CMK (cell line): ENCODE measurements at places on chromosomes 6 and 20.
A peak's percentile ranks its signal among the peaks of the same experiment; 100 is the strongest.

GRCh38 chr6:169724494-169725124, at the start of gene PHF10:
TSS of gene PHF10 (minus strand) at chr6:169724500. CDS start at chr6:169723931, 569 bp downstream.
- DNase-seq = no peak

DNA sequence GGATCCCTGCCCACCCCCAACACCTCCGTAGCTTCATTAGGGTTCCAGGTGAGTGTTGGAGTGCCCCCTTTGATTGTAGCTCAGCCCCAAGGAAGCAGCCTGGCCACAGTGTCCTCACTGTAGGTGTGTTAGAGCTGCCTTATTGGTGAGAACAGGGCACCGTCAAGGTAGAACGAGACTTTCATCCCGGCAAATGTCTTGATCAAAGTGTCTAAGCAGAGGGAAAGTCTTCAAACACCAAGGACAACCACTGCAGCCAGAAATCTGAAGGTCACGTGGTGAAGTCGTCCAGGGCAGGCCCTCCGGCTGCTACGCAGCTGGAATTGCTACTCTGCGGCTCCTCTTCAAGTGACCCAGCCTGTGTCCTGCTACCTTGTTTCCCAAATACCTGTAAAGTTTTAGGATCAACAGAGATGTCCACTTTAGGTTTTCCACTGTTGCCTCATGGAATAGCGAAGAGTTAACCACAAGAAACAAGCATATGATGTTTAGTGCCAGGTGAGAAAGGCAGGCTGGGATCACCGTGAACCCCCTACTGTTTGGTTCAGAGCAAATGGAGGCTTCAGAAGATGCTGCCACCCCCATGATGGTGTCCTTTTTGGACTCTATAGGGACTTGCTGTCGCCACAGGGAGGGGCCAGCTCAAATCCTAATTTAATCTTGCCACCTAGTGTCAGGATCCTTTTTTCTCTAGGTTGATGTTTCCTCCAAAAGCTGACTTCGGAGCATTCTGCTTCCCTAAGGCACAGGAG, 1.7 kb upstream of the DLL1 start:
- no peak for DNase-seq

DNA sequence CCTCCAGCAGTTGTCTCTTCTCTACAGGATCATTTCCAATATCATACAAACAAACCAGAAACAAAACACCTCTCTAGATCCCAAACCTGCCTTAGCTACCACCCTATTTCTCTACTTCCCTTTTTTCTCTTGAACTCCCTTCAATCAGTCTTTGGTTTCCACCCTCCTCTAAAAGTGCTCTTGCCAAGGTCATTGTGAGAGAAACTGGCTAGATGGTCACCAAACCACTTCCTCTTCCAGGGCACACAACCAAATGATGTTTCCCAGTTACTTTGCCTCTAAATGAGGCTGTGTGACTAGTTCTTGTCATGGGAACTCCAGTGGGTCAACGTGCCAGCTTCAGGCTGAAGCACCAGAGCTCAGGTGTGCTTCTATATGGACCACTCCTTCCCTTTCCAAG, 85.8 kb upstream of the ARMC2 start:
- DNase-seq = no peak

DNA sequence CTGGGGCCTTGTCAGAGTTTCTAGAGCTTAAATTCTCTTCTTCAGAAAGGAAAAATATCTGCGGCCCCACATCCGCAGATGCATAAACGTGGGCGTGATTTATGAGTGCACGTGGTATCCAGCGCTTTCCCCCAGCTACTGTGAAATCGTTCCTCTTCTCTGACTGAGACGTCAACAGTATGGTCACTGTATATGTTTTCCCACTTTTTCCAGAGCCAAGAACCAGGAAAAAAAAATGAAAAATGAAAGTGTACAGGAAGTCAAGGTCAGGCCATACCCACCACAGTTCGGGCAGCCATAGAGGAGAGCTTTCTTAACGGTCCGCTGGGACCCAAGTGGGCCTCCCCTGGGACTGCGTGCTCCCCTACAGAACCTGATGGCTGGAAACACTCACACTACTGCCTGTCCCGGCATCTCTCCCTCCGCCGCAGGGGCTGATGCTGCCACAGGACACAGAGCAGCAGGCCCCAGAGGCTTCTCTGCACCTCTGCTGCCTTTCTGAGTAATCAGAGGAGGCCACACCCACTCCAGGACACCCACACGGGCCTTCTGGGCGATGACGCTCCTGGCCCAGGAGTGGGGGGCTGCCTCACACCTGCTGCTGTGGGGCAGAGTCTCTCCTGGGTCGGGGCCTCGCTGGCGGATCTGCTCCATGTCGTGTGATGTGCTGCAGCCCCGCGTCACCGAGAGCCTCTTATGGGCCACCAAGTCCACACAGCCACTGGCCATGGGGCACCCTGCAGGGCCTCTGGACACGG, 16.4 kb upstream of the STX16 start:
- DNase-seq = no peak

DNA sequence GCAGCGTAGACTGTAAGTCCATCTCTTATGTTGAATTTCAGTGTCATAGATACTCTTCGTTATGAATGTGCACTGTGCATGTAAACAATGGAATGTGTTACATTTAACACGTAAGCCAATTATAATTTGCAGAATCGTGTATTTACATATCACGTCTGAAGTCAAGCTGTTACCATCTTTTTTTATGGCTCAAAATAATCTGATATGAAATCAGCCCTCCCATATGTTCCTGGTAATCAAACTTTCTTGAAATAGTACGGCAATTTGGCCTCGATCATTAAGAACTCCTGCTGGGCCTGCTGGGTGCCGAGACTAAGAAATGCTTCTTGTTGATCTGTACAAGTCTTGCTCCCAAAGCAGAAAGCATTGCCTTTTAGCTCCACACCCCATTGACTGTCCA, 89.6 kb upstream of the DOK5 start:
- no peak for DNase-seq

DNA sequence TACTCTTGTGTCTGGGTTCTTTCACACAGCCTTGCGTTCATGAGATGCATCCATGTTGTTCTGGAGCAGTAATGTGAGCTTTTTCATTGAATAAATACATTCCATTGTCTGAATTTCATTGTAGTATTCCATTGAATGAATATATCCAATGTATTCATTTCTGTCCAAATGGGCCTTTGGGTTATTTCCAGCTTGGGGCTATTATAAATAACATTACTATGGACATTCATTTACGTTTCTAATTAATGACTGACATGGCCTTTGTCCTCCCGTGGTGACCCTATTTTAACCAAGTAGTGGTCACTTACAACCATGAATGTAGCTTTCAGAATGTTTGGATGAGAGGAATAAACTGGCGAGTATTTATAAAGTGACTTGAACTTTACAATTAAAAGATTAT, 30.1 kb upstream of the NAA20 start:
- no peak for DNase-seq

- no peak for DNase-seq
Observed at GRCh38 chr20:5592823-5593739, 157.1 kb upstream of the SHLD1 start.

- DNase-seq = no peak
Observed at GRCh38 chr6:39214846-39215639, 14.2 kb downstream of the KCNK5 start.

DNA sequence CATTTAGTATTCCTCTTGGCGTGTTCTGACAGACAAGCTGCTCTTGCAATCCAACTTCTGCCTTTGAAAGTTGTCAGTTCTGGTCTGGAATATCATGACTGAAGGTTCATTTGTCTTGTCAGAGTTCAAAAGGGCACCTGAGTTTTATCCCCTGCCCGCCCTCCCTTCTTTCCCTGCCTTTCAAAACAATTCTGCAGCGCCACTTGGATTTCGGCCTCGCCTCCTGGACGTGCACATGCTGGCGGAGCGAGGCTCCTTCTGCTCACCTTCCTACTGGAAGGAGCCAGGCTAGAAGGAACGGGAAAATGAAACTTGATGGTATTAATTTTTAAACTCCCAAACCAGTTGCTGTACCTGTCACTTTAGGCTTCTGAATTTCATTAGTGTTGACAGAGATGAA, 55.7 kb upstream of the HDGFL1 start:
- DNase-seq = no peak

GRCh38 chr6:45576648-45577624, 199.2 kb upstream of the SUPT3H start:
- no peak for DNase-seq

- DNase-seq = no peak
Observed at GRCh38 chr20:25533920-25534700, 51.2 kb downstream of the NINL start.

- no peak for DNase-seq
Observed at GRCh38 chr6:27406085-27406484, 17.5 kb downstream of the ZNF391 start.

GRCh38 chr20:32960222-32960518, 44.1 kb downstream of the SUN5 start:
- no peak for DNase-seq

DNA sequence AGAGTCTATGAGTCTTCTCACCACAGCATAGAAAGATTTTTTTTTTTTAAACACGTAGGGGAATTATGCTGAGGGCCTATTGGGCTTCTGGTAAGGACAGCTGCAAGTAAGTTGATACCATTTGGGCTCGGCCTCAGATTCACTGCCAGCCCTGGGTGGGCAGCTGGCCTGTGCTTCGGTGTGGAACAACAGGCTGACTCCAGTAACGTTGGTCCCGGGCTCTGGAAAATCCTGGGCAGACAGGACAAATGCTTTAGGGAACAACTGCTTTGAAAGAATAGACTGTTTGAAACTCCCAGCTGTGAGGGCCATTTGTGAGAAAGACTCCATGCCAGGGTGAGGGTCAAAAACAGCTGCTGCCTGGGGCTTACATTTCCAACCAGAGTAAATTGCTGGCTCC, 366.5 kb downstream of the QKI start:
- DNase-seq = no peak

DNA sequence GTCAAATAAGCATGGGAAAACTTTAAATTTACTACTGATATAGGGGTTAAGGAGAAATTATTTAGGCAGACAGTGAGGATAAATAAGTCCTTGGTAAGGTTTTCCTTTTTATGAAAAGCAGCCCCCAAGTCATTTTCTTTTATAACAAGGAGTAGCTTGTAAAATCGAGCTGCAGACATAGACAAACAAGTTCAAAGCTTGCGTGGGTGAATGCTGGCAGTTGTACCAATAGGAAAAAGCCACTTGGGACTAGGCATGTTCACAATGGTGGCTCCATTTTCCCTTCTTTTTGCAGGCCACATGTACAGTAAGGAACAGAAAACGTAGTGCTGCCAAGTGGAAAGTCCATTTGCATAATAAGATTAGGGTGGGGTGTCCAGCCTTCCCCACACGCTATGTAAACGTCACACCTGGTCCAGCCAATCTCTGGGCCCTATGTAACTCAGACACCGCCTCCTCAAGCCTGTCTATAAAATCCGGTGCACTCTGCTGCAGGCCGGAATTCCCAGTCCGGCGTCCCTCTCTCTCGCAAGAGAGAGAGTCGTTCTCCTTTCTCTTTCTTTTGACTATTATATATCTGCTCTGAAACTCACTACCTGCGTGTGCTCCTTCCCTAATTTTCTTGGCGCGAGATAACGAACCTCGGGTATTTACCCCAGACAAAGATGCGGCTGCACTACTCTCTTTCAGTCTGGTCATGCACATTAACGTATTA, 217.1 kb upstream of the MAN1A1 start:
- DNase-seq = no peak

- peak; percentile 2 for DNase-seq
Observed at GRCh38 chr6:113642714-113643406, 214.3 kb upstream of the MARCKS start.
